Activated CD4-positive, alpha-beta T cell treated with anti-CD3 and anti-CD28 coated beads, Interleukin-2, amount 50 U/mL, for 48 hours (primary cell): ENCODE measurements at places on chromosomes 5 and 9.
A peak's percentile ranks its signal among the peaks of the same experiment; 100 is the strongest.

DNA sequence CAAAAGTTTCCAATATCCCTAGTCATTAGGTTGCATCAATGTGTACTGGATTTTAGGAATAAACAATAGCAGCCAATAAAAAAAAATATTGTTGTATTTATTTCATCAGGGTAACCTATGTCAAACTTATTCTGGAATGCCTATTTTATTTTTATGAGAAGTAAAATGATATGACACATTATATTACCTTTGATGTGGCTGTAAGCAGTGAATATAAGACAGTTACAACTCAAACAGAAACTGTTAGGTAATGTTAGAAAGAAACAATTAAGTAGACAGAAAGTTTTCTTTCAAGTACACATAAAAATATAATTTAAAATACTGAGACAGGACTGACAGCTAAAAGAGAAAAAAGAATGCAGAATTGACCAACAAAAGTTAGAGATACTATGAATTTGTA lies 65.5 kb downstream of the GNG10 start:
- DNase-seq, result no peak

DNA sequence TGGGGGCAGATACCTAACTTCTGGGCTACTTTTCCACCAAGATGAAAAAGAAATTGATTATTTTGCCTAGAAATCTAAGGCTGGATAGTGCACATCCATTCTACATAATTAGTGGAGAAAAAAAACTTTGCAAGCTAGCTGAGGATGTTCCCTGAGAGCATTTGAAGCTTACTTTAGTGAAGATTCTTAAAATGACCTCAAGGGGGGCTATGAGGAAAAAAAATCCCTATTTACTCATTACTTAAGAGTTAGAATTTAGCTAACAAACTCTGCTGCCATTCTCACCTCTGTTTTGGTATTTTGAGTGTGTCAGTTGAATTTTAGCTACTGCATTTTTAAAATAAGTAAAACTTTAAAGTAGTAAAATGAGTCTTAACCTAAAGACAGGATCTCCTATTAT lies 9.2 kb upstream of the FGF10 start:
- no peak for DNase-seq

DNA sequence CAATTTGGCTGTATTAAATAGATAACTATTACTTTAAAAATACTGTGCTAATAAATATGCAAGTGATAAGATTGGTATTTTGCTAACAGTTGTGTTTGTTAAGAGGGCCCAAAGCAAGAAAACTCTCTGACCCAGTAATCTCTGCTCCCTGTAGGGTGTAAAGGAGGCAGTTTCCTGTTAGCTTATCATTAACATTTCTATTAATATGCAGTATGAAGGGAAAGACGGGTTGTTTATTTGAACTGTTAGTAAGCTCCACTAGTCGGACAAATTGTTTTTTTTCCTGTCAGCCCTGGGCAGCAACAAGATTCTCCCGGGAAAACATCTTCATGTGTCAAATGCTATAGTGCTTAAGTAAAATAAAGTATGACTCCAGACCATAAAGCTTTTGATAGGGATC lies 35.6 kb downstream of the ERP44 start:
- DNase-seq, result no peak

DNA sequence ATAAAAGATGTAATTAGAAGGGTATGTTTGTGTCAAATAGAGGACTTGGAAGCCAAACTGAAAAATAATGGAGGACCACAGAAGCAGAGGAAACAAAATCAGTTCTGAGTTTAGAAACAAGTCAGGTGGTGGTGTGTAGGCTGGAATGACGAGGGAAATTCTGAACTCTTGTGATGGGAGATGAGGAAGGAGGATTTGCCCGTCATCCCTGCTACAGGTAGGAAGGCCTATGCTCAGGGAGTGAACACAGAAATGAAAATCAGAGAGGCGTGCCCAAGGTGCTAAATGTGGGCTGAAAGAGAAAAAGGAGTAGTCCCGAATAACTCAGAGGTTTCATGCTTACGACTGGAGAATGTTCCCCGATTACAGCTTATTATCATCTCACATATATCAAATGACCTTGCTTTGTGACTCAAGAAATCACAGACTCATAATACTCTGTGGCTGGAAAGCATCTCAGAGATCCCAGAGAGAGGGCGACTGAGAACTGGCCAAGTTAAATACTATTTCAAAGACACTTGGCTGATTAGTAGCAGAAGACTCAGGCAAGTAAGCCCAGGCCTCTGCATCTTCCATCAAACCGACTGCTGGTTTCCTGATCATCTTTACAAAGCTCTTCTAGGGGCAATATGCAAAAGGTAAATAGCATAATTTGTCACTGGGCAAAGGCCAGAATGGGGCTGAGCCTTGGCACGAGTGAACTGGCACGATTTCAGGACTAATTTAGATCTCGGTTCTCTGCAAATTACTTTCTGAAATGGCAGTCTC lies 126.0 kb downstream of the SUSD1 start:
- DNase-seq, result no peak

DNA sequence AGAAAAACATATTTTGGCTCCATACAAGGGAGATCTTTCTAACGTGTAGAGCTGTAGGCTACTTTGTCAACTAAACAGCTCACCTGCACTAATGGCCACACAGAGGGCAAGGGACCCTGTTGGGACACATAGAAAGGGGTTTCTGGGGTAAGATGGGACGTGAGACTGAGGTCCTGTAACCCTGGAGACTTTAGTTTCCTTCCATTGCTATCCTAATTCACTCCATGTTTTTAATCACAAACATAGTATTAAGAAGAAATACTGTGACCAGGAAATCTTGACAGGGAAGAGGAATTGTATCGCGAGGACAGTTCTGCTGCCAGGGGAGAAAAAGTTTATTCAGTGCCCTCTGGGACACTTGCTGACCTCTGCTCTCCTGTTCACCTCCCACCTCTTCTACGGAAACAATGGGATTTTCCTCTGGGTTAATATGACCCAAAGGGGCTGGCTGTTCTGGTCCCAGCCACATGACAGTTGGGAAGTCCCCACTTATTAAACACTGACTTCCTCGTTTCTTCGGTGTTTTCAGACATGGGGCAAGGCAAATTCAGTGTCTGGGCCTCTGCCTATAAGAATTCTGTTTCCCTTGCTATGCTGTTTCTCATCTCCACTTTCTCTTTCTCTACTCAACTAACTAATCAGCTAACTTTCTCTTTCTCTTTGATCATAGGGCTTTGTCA lies 106.9 kb upstream of the SEMA6A start:
- no peak for DNase-seq

- DNase-seq, result peak; percentile 47
These were observed at the start of gene RXRA for GRCh38 chr9:134325813-134326723. TSS of gene RXRA (plus strand) at chr9:134326455. CDS start at chr9:134326632, 177 bp downstream.

DNA sequence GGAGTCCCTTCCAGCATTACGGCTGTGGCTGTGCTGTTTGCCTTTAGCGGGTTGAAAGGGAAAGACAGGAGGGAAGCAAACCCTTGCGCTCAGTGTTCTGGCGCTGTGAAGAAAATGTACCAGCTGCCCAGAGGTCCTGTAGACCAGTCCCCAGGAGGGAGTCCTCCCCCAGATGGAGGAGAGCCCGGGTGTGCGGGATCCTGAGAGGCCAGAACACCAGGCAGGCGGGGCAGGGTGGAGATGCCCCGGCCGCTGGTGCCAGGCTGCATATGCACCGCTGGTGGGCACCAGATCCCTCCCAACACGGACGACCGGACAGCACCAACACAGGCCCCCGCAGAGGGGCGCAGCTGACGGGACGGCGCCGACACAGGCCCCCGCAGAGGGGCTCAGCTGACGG lies 37.2 kb upstream of the SLC9A3 start:
- DNase-seq, result no peak

- peak; percentile 13 for DNase-seq
These were observed at the start of gene ANGPTL2 for GRCh38 chr9:127122176-127123063. TSS of gene ANGPTL2 (minus strand) at chr9:127122635. CDS start at chr9:127108731, 13,904 bp downstream.

GRCh38 chr5:56983593-56984361 lies 31.9 kb upstream of the MIER3 start:
- DNase-seq, result no peak

DNA sequence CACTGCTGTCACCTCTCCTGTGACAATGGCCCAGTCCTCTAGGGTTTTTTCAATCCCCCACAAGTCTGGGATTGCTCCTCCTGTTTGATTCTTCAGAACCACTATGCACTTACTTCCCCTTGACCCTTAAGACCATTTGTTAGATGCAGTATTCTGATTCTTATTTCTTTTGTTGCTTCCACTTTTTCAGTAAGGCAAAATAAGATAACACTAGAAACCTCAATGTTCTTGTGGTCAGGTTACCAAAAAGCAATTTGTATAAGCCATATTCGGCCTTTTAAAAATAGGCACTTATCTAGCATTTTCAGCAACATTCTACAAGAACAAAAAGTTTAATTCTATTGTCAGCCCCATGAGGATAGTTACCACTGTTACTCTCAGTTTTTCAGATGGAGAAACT lies 220.0 kb downstream of the KDM4C start:
- no peak for DNase-seq
